ENCODE measurements at places on chromosomes 6 and 20.

DNA sequence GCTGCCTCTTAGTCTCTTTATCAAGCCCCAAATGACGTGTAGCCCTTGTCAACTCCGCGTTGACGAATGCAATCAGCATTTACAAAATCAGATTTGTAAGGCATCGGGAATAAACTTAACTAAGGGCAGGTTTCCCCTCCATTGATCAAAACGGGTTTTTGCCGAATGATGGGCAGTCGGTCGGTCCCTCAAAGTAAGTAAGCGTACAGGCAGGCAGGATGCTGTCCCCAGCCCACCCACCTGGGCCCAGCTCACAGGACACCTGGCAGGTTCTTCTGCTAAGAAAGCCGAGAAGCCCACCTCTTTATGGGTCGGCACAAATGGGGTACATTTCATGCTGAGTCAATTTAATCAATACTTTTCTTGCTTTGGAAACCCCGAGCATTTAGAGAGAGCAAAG is 22.0 kb upstream of the MAFB start:
- no peak for DNase-seq

GRCh38 chr6:37559501-37559900 is 59.8 kb upstream of the CCDC167 start:
- DNase-seq, result no peak

GRCh38 chr6:158266131-158266530 is 46.1 kb upstream of the TULP4 start:
- DNase-seq, result no peak

DNA sequence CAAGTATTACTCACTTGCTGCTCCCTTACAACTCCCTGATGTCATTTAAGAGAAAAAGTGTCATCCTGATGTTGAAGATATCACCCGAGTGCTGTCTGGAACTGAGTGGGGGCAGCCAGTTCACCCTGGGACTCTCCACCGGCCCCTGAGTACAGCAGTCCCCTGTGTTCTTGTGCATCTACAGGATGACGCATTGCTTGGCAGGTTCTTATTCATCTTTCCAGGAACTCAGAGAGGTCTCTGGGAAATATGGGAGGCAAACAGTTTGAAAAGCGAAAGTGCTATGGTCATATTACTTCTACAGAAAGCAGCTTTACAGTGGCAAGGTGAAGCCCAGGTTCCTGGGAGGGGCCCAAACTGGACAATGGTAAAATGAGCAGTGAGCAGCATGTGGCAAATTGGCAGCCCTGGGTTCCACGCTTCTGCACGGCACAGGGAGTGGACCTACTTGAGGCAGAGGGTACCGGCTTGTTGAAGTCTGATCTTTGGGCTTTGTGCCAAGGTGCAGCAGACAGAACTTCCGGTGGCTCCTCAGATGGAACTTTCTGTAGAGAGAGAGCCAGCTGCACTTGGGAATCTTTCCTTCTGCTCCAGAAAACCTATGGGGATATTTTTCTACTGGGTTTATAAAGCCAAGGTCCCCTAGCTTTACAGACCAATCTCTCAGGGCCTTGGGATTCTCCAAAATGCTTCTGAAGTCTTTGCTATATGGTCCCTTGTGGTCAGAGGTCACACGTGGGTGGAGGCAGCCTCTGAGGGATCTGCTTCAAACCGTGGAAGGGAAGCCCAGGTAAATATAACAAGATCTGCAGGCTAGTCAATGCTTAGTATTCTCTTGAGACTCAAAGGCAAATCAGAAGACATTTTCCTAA is 128.3 kb downstream of the MAP3K7 start:
- no peak for DNase-seq

DNA sequence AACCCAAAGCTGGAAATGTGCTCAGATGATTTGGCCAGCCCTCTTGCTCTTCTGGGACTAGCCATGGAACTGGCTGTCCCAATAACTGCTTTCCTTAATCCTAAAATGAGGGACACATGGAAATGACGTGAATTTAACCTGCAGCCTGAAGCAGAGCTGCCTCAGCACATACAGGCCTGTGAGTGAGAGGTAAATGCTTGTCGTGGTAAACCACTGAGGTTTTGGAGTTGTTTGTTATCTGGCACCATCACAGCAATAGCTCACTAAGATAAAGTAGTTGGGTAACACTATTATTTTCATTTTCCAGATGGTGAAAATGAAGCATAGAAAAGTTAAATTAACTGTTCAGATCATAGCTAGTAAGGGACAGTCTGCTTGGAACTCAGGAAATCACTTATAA is 333.4 kb upstream of the CHD6 start:
- DNase-seq, result no peak

DNA sequence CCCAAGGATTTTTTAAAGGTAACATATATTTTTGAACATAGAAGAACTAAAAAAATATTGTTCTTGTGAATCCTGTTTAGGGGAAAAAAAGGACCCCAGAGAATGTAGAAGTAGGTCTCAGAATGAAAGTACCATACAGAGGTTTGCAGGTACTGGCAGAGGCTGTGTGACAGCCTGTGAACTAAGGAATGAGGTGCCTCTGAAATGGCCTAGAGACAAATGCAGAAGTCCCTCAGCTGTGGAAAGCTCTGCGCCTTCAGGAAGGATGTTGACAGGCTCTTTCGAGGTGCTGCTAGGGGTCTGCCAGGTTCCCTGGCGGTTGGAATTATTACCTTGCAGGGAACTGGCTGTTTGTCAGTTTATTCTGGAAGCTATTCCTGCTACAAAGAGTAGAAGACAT is 8.6 kb upstream of the TUBB2B start:
- DNase-seq, result no peak

- DNase-seq, result no peak
These were observed 104.9 kb downstream of the OGFRL1 start for GRCh38 chr6:71393471-71393870.

DNA sequence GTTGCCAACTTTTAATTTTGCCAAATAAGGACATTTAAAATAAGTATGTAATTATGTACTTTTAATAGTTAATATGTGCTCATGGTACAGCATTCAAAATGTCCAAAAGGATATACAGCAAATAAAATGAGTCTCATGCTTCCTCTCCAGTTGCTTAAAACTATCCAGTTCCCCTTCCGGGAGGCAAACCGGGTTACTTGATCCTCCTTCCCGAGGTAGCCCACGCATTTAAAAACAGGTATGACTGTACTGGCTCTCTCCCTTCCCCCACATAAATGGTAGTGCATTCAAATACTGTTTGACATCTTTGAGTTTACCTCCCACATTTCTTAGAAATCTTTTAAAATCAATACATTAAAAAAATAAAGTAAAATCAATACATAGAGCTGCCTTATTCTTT is 66.4 kb downstream of the PHF20 start:
- DNase-seq, result no peak

GRCh38 chr6:3032986-3033385 is 33.3 kb downstream of the NQO2 start:
- DNase-seq, result no peak

- no peak for DNase-seq
These were observed 79.5 kb downstream of the SESN1 start for GRCh38 chr6:109015176-109015575.

DNA sequence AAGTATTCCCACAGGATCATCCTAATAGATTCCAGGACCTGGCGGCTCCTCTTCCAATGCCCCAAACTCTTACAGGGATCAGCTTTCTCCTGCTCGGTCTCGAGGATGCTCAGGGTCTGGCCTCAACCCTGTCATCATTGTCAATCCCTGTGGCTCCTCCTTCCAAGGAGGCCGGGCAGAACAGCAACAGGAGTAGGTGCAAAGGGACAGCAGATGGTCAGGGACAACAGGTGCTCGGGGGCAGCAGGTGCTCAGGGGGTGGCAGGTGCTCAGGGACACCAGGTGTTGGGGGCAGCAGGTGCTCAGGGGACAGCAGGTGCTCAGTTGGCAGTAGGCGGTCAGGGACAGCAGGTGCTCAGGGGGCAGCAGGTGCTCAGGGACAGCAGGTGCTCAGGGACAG is 84.8 kb downstream of the TTLL2 start:
- no peak for DNase-seq

DNA sequence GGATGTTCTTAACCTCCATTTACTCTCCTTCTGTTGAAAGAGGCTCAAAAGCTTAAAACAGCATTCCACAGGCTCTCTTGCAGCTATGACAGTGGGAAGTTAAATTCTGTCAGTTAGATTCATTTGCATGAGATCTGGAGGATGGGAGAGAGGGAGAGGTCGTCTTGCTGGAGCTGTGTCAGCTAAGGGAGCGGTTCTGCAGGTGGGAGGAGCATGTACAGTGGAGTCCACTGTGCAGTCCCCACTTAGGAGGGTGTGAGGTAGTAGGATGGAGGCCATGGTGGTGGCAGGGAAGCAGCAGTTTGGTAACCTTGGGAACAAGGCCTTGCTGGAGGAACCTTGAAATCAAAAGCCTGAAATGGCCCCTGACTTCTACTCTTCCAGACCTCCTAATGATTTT is 12.0 kb upstream of the B4GALT5 start:
- DNase-seq, result no peak

- DNase-seq, result no peak
These were observed 31.4 kb upstream of the TASP1 start for GRCh38 chr20:13670160-13670559.

DNA sequence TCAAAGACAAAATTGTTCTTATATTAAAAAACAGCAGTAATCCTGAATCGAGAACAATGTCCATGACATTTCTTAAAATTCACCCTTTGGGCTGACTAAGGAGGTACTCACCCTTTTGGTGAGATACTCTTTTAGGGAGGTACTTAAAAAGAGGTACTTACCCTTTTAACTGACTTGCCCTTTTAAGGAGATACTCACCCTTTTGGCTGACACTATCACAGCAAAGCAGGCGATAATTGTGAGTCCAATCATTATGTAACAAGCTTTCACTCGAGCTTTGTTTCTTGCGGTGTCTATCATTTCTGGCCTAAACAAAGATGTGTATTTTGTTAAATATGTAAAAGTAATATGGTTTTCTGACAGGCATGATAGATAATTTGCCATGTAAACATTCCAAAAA is 3.7 kb downstream of the FAM162B start:
- DNase-seq, result no peak

GRCh38 chr6:22631091-22631490 is 61.7 kb downstream of the HDGFL1 start:
- DNase-seq, result no peak

DNA sequence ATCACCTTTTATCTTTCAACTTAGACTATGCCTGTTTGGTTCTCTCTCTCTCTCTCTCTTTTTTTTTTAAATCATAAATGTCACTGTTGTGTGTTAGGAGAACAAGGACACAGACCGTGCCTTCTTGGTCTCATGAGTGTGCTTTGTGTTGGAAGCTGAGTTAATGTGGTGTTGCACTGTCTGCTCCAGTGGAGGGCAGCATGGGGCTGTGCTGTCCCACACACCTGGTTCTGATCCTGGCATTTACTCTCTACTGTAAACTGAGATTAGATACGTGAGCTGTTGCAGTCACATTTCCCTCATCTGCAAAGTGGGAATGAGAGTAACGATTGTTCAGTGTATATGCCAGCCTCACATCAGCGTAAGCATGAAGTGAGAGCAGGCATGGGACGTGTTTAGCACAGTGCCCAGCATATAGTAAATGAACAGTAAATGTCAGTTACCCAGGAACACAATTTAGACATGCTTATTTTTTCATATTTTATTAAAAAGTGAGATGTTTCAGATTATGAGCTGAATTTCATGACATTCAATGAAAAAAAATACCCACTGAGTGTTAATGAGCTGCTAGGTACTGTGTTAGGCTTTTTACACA is 161.1 kb downstream of the FARS2 start:
- peak; percentile 33 for DNase-seq

DNA sequence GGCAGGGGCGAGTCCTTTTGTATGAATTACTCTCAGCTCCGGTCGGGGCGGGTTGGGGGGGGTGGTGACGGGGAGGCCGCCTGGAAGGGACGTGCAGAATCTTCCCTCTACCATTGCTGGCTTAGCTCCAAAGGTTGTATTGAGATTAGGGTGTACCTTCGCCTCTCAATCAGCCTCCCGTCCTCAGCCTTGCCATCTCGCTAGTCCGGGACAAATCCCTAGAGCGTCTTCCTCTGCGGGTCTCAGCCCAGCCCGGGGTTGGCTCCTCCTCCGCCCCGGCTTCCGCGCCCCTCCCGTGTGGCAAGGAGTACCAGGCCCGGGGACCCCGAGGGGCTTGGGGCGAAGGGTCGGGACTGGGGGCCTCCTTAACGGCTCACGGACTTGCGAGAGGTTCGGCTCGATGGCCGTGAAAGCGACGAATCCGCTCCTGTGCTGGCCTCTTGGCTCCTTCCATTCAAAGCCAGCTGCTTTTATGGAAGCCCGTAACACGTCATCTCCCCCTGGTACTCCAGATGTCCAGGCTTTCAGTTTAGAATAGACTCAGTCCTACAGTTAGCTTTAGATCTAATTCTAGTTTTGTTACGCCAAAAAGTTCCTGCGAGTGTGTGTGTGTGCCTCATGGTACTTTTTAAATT is 636 bp upstream of the EEF1A1 start:
- DNase-seq, result no peak

GRCh38 chr6:137820952-137821351 is 46.1 kb upstream of the TNFAIP3 start:
- DNase-seq, result no peak

DNA sequence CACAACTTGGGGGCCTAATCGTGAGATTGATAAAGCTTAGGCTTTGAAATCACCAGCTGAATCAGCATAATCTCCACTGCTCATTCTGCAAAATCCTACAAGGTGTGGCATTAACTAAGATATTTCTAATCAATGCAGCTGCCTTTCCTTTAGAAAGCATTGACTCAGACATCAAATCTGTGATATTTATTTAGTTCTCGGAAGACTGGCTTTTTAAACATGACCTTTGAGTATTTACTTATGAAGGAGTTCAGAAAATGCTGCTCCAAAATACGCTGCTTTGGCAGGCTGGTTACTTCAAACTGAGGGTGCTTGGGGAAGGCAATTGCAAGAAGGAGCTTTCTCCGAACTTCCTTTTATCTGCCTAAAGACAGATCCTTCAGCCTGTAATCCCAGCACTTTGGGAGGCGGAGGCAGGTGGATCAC is 23.7 kb upstream of the FUCA2 start:
- no peak for DNase-seq

- no peak for DNase-seq
These were observed 21.9 kb downstream of the BTBD9 start for GRCh38 chr6:38617856-38618255.

- DNase-seq, result no peak
These were observed 41.4 kb upstream of the MYL9 start for GRCh38 chr20:36499723-36500501.

DNA sequence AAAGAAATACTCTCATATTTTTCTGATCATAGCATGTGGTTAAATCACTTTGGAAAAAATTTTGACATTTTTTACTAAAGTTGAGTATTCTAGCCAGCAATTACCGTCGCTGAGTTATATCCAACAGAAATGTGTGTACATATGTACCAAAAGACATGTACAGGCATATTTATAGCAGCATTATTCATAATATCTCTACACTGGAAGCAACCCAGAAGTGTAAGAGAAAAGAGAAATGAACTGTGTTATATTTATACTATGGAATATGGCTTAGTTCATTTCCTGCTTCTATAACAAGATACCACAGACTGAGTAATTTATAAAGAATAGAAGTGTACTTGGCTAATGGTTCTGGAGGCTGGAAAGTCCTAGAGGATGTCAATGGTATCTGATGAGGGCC is 474.0 kb upstream of the GJE1 start:
- no peak for DNase-seq
